ENCODE measurements at places on chromosomes 13 and 19.
A peak's percentile ranks its signal among the peaks of the same experiment; 100 is the strongest.

- peak; percentile 35 for DNase-seq
These were observed 512 bp downstream of the CC2D1A start for GRCh38 chr19:13906521-13906904.

DNA sequence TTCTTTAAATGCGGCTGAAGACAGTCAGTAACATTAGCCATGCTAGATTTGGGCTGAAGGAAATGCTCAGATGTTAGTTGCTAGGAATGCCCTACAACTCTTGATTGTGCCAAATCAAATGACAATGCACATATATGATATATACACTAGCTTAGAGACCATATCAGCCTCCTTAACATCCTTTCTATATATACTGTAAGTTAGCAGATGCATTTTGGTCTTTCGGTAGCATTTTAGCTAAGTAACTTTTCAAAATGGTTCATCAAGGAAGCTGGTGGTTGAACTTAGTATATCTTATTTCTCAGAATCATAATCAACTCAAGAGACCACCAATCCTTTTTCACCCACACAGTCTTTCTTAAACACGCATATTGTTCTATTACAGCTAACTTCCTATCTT is 14.1 kb upstream of the ENOX1 start:
- no peak for DNase-seq

DNA sequence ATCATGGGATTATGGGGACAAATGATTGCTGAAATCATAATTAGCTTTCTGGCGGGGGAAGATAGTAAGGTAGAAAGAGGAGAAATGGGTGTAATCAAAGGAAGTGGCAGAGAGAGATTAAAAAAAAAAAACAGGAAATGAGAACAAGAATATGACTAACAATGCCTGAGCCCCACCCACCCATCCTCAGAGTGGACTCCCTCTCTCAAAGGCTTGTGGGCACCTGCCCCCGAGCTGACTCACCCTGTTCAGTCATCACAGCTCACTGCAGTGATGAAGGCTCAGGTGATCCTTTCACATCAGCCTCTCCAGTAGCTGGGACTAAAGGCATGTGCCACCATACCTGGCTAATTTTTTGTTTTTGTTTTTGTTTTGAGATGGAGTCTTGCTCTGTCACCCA is 26.4 kb upstream of the TPT1 start:
- DNase-seq = peak; percentile 84

GRCh38 chr13:35855531-35856019 is 275.6 kb downstream of the DCLK1 start:
- no peak for DNase-seq

- no peak for DNase-seq
These were observed 16.6 kb downstream of the OLFM4 start for GRCh38 chr13:53045189-53045588.

- DNase-seq = no peak
These were observed 491.0 kb downstream of the FGF9 start for GRCh38 chr13:22161871-22162270.

DNA sequence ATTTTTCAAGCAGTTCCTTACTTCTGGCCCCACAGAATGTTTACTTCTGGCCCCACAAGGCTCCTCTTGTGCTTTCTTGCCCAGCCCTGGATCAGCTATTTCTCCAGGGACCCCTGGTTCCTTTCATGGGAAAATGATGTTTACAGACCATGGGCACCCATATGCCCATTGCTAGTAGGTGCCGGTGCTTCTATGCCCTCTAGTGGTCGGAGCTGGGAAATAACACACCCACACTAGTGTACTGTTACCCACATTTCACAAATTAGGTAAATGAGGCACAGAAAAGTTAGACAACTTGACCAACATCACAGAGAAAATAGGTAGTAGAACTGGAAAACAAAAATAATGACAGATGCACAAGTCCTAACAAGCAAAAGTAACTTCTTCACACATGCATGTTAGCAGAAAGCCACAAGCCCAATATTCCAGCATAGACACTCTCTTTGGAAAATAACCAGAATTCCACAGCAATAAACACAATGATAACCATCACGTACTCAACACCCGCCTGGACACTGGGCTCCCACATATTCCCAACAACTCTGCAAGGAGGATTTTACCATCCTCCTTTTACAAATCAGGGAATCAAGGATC is 1.3 kb upstream of the CEACAM6 start:
- DNase-seq = peak; percentile 69
